CD4-positive, alpha-beta T cell treated with Interleukin-15 for 4 hours (primary cell): ENCODE measurements at places on chromosomes 5 and 9.

GRCh38 chr9:127525401-127526188 is 74.3 kb downstream of the LRSAM1 start:
- DNase-seq = peak; percentile 52

- no peak for DNase-seq
Measured at GRCh38 chr5:164051745-164052144, 546.3 kb downstream of the MAT2B start.

DNA sequence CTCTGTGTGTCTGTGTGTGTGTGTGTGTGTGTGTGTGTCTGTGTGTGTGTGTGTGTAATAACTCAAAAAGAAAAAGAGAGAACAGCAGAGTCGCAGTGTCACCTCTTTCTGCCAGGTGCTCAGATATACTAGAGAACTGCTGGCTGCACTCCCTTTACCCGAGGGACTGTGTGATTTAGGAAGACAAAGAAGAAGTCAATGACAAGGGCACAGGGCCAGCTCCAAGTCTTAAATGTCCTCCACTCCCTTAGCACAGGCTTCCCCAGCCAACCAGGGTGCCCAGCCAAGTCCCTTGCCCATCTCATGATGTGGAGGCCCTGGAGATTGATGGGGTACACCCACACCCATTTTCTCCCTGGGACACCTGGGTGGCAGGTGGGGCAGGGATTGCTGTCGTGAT is 8.7 kb downstream of the CCNJL start:
- no peak for DNase-seq

DNA sequence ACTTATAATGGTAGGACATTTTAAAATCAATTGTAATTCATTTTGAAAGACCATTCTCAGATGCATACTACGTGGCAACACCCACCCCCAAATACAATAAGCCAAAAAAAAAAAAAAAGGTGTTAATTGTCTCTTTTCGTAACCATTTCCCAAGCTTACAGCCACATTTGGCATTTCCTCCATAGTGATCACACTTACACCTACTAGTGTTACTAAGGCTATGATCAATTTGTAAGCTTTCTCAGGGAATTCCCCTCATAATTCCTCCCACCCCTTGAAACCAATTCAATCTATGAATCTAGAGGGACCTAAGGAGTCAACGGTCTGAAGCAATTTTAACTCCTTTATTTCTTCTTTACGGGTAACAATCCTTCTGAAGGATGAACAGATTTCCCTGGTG is 40.1 kb downstream of the NR2F1 start:
- no peak for DNase-seq

GRCh38 chr9:93061260-93061751 is 2.8 kb downstream of the SUSD3 start:
- no peak for DNase-seq

DNA sequence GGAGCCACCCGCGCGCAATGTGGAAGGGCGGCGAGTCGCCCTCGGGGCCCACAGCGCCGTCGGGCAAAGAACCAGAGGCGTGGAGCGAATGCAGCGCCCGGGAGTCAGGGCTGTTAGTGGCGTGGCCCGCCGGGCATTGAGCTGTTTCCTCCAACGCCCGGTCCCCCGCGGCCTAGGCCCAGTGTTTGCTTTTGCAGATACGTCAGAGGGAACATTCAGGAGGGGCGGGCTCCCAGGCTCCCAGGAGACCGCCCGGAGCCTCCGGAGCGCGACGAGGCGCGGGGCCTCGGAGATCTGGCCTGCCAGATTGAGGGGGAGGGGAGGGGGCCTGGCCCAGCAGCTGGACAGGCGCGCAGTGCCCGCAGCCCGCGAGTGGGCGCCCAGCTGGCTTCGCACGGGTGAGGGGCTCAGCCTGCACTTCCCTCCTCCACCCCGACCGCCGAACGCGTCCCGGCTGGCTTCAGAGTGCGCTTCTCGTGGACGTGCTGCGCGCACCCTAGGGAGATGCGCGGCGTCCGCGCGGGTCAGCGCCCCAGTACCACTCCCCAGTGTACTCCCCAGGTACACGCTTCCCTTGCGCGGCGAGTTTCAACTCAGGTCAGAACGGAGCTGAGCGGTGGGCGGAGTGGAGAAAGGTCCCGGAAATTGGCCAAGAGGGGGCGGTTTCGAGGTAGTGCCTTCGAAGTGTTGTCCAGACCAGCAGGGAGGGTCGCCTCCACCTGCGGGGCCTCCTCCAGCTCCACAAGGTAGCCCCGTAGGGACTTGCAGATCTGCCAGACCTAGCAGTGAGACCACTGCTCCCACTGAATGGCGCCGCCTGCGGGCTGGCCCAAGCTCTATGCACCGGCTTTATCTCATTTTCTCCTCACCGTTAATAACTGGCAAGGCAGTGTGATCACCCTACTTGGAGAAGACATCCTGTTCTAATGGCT is 130.4 kb downstream of the TMEM174 start:
- no peak for DNase-seq

DNA sequence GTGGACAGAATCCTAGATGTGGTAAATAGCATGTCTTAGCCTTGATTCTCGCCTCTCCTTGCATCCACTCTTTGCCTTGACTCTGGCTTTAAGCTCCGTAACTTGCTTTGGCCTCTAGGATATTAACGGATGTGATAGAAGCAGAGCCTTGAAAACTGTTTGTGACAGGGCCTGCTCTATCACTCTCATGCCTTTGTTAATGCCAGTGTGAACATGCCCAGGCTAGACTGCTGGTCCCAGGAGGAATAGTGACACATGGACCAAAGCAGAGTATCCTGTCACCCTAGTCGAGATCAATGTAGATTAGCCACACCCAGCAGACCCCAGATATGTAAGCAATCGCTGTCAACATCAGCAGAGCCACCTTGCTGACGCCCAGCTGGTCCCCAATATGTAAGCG is 109.9 kb upstream of the C9orf72 start:
- DNase-seq = no peak
